CD4-positive, alpha-beta memory T cell (primary cell): ENCODE measurements at places on chromosomes 6 and 20. TPM values are rescaled to one million over a fixed set of nuclear protein-coding genes. Genes with fewer than 3 reads are reported as not detected.

DNA sequence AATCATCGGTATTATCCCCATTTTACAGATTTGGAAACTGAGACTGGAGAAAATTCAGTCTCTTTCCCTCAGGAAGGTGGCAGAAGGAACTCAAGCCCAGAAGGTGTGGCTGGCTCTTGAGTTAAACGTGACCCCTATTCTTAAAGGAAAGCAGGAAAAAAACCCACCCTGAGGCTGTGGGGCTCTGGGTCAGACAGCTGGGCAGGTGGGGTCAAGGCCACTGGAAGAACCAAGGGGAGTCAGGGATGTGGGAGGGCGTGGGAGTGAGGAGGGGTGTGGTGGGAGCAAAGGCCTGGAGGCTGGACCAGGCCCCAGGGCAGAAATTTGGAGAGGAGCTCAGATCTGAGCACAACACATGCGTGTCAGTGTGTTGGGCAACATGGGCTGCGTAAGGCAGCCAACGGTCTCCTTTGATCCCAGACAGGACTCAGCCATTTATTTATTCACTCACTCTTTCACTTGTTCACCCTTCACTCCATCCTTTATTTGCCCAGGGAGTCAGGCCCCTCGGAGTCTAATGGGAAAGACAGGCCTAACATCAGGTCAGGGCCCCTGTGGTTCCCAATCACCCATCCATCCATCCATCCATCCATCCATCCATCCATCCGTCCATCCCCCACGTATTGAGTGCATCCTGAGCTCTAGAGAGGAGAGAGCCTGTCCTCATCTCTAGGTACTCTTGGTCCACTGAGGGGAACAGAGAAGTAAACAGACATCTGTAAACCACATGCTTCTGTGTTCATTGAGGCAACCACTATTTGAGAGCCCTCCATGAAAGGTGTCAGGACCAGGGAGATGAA lies 165.0 kb downstream of the VEGFA start:
- no peak for DNase-seq

- no peak for DNase-seq
Observed at GRCh38 chr6:138571585-138572166, 72.4 kb upstream of the NHSL1 start.

DNA sequence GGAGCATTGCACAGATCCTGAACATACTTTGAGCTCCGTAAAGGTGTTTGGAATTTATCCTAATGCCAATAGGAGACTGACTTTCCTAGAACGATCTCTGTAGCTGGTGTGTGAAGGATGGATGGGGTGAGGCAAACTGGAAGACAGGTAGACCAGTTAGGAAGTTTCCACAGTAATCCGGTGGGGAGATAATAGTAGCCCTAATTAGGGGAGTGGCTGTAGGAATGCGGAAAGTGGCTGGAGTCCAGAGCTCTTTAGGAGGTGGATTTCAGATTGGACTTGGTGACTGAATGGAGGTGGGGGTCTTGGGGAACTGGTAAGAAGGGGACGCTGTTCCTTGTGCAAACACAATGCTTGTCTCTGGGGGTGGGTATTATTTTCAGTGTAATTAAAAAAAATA lies 146.3 kb downstream of the SOX4 start:
- no peak for DNase-seq

- no peak for DNase-seq
Observed at GRCh38 chr6:73667798-73668197, 14.0 kb upstream of the SLC17A5 start.

TSPO2 gene
- polyA plus RNA-seq: not detected
